ENCODE measurements at places on chromosomes 16 and 17.

DNA sequence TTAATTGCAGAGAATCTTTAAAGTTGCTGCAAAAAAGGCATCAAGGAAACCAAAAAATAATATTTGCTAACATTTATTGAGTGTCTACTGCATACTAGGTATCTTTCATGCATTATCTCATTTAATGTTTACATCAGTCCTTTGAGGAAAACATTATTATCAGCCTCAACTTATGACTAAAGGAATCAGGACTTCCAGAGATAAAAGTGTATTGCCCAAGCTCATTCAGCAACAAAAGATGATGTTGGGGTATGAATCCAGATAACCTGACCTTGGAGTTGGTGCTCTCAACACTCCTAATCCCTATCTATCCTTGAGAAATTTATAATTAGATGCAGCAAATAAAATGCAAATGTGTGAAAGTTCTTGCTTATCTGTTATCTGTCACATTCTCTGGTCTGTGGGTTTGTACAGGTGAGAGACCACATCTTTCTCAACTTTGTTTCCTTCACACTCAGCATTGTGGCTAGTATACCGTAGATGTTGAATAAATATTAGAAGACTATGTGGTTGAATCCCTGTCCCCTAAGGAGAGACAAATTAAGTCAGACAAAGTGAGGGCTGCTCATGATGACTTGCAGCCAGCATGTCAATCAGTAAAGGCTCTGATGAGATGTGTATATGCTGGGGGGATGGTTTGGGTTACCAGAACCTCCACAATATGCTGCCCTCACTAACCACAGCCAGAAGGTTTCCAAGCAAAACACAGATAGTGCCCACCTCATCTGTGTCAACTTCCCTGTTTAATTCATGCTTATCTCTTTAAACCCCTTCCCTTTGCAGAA is 82.6 kb downstream of the NOG start:
- no peak for DNase-seq

GRCh38 chr17:78258323-78259191 is 27.1 kb downstream of the TMEM235 start:
- DNase-seq, result no peak

GRCh38 chr17:69912805-69913204 is 162.2 kb upstream of the KCNJ16 start:
- no peak for DNase-seq

DNA sequence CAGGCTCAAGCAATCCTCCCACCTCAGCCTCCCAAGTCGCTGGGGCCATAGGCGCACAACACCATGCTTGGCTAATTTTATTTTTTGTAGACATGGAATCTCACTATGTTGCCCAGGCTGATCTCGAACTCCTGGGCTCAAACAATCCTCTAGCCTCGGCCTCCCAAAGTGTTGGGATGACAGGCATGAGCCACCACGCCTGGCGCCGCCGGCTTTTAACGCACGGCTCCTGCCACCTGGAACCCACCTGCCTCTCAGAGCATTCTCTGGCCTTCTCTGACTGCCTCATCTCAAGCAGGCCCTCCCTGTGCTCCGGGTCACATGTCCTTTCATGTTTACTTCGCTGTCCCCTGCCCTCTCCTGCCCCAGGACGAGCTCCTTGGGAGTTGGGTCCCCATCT is 10.3 kb downstream of the CASKIN1 start:
- no peak for DNase-seq

DNA sequence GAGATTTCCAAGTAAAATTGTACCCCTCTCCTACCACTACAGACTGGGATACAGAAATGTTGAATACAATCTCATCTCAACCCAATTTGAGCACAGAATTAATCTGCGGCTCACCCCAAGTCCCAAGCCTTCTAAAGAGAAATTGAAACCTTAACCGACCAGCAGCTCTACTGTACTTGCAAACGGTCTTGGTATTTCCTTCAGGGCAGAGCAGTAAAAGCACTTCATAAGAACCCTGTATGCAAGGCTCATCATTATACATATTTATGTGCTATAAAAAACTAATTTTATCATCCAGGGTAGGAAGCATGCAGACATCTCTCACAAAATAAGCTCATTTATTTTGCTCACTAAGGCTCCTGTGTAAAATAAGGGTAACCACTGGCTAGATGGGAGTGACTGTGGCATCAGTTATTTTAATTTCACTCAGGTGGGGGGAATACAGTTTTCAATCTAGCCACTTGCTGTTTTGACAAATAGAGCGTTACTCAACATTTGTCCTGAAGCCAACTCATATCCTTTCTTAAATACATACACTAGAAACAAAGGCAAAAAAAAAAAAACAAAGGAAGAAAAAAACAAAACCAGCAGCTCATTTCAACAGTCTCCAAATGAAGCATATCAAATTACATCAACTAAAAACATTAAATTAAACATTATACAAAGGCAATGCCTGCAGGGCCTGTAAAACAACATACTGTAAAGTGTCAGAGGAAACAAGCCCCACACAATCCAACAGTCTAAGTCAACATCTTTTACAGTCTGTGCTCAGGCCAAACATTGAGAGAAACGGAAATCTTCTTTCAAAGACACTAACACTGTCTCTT is 65.0 kb downstream of the PARN start:
- DNase-seq, result peak; percentile 77

Measured in NCI-H1417 treated with DMSO at 0.1 percent for 48 hours (cell line).